ENCODE measurements at places on chromosomes 16 and 17.

DNA sequence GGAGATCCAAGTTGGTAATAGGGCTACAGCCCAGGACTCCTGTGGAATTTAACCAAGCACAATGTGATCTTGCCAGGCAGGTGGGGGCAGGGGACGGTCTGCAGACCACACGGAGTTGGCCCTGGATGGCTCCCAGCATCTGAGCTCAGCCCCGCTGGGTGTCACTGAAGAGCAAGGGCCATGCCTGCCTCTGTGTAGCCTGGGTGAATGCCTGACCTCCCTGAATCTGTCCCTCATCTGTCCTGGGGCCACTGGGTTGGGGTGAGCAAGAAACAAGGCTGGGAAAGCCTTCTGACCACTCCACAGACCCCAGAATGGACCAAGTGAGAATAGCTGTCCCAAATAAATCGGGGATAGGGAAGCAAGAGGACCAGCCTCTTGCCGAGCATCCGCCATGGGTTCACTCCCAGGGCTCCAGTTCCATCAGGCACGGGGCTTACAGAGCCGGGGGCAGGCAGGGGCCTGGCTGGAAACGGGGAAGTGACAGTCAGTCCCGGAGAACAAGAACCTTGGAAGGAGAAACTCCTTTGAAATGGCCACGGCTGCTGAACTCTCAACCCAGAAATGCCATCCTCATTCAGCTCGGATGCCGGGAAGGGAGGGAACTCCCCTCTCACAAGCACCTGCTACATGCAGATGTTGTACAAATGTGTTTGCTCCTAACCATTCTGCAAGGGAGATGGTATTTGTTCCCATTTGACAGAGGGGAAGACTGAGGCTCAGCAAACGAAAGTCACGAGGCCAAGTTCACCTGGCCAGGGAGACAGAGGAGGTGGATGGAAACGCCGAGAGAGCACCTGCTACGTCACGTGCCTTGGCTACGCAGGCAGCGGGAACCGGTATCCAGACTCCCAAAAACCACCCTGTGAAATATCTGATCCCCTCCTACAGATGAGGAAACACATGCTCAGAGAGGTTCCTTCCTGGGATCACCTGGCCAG lies 50.0 kb downstream of the RMI2 start:
- no peak for DNase-seq

DNA sequence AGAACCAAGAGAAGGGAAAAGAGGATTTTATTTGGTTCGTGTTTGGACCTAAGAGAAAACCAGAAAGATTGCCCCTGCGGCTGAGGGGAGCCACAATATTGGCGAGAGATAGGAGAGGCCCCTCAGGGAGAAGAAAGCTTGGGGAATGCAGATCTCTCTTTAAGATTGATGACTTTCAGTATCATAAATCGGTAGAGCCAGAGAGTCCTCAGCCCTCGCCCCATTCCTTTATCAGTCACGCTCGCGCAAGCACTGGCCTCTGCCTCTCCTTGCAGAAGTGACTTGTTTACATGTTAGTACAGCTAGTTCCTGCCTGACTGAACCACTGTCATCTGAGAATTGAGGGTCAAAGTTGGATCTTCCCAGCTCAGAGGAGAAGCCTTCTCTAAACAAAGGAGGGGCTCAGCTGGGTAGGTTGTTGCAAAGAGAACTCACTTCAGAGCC lies 21.5 kb upstream of the KRT19 start:
- DNase-seq: no peak

DNA sequence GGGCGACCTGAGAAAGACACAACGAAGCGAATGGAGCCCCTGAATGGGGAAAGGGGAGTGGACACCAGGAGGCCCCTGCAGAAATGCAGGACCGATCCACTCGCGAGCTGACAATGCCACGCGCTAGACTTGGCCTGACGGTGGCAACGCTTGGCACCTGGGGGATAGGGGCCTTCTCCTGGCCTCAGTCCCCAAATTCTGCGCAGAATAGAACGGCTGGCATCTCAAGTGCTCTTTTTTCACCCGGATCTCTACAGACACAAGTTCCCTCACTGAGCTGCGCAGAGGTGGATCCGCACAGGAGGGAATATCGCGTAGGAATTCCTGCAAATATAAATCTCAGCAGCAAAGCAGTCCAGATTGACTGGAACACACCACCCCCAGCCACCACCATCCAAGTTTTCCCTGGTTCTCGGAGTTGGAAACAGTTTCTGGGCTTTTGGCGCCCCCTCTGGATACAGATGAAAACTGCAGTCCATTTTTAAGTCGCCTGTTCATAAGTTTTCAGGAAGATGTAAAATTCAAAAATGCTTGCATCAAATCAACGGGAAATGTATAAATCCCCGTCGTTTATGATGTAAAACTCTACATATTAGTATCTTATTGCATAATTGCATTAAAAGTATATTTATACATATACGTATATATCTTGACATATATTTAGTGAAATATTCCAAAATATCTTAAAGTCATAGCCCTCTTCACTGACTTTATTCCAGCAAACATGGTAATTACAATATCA lies 2.3 kb upstream of the SOX9 start:
- DNase-seq: no peak

DNA sequence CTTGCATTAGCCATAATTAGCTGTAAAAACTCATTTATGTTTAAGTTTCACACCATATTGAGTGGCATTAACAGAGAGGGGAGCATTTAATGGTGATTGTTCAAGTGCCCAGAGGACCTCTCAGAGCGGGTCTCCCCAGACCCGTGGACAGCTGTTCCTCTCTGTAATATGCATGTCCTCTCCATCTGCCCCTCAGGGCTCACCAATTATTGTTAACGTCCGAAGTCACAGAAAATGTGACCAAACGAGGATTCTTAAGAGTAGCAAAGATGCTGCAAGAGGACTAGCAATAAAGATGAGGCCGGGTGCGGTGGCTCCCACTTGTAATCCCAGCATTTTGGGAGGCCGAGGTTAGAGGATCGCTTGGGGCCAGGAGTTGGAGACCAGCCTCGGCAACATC lies 130.2 kb downstream of the CPPED1 start:
- DNase-seq: no peak

- no peak for DNase-seq
Observed at GRCh38 chr17:31525801-31526549, 134.5 kb downstream of the RAB11FIP4 start.

GRCh38 chr16:11163761-11164261 lies 92.2 kb downstream of the SOCS1 start:
- no peak for DNase-seq

- no peak for DNase-seq
Observed at GRCh38 chr17:12603566-12603965, 62.1 kb upstream of the MYOCD start.

DNA sequence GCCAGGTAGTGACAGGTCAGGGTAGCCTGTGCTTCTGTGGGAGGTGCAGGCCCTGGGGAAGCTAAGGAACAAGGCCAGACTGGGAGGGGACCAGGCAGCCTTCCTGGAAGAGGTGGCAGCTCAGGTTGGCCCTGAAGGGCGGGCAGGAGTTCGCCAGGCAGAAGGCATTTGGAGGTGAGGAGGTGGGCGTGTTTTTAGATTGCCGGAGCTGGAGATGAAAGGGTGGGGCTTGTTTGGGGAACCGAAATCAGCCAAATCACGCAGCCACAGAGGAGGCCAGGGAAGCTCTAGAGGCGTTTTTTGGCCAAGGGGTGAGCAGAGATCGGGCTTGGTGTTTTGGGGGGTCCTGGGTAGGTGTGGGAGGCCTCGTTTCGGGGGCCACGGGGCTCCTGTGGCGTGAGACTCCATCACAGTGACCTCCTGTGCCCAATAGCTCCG lies 7.6 kb downstream of the ADCY7 start:
- DNase-seq: no peak

- DNase-seq: no peak
Observed at GRCh38 chr17:56359518-56359917, 206.2 kb downstream of the ANKFN1 start.

- no peak for DNase-seq
Observed at GRCh38 chr16:63038397-63039106, 1002.3 kb upstream of the CDH8 start.

DNA sequence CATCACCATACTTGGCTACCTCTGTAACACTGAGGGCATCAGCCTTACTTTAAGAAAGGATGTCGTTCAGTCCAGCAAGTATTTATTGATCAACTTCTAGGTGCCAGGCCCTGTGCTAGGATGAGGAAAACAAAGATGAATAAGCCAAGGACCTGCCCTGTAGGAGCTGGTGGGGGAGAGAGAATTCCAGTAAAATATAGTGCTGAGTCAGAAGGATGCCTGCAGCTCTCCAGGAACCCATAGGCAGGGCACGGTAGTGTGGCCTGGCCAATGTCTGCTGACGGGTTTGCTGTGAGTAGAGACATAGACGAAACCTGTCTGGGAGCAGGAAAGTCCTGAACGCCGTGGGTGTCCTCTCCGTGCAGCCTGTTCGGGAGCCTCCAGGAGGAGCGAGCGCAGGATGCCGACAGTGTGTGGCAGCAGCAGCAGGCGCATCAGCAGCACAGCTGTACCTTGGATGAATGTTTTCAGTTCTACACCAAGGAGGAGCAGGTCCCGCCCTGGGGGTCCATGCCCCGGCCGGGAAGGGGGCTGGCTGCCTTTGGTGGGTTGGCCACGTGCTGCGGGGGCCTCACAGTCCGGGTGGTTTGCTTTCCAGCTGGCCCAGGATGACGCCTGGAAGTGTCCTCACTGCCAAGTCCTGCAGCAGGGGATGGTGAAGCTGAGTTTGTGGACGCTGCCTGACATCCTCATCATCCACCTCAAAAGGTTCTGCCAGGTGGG lies 55.6 kb downstream of the USP43 start:
- no peak for DNase-seq

DNA sequence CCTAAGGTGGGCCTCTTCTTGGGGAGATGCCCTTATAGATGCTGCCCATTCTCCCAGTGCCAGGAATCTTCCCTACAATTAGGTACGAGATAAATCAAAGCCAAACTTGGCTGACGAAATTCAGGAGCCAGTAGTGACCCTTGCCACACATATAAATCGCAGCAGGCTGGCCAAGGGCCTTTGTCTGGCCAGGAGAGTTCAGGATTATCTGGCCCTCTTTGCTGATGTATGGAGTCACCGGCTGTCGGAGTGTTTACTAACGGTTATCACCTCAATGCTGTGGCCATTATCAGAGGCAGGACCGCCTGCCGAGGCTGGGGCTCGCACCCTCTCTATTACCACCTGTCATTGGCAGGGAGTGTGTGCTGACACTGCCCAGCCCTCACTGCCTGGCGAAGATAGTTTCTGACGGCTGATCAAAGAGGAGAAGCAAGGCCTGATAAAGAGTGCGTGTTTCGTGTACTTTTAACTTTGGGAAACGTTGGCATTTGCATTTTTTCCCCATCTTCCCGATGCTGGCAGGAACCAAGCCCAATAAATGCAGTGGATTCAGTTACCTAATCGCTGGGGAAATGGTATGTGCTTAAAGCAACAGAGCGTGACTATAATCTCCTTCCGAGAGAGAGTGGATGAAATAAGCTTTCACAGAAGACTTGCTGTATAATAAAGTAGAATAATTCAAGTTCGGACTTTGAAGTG lies 32.8 kb upstream of the TBX2 start:
- DNase-seq: no peak

DNA sequence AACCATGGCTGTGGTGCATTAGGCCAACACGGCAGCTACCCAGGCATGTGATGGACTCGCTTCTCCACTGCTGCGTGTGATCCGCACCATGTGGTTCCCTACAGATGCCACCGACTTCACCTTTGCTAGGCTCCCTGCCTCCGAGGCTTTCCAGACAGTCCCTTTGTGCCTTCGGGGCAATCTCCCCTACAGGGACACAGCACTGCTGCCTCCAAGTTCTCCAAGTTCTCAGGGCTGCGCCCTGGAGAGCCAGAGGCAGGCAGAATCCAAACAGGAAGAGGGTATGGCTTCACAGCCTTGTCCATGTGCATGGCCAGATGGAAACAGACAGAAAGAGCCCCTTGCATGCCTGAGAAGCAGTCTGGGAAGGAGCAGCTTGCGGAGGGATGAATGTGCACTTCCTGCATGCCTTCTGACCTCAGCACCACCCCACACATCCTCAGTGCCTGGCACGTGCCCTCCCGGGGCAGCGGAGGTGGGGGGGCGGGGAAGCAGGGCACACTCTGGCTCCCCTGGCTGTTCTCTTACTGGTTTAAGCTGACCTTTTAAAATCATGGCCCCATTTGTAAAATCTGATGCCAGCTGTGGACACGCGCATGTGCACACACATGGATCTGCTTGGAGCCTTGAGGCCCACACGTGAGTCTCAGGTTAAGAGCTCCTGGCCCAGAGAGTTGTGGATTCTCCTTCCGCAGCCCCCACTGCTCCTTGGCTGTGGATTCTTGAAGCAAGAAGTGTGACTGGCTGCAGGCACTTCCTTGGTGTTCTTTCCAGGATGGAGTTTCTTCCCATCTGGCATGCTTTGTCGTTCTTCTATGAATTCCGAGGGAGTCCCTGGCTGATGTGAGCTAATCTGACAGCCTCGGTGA lies 55.3 kb upstream of the MTSS2 start:
- no peak for DNase-seq

DNA sequence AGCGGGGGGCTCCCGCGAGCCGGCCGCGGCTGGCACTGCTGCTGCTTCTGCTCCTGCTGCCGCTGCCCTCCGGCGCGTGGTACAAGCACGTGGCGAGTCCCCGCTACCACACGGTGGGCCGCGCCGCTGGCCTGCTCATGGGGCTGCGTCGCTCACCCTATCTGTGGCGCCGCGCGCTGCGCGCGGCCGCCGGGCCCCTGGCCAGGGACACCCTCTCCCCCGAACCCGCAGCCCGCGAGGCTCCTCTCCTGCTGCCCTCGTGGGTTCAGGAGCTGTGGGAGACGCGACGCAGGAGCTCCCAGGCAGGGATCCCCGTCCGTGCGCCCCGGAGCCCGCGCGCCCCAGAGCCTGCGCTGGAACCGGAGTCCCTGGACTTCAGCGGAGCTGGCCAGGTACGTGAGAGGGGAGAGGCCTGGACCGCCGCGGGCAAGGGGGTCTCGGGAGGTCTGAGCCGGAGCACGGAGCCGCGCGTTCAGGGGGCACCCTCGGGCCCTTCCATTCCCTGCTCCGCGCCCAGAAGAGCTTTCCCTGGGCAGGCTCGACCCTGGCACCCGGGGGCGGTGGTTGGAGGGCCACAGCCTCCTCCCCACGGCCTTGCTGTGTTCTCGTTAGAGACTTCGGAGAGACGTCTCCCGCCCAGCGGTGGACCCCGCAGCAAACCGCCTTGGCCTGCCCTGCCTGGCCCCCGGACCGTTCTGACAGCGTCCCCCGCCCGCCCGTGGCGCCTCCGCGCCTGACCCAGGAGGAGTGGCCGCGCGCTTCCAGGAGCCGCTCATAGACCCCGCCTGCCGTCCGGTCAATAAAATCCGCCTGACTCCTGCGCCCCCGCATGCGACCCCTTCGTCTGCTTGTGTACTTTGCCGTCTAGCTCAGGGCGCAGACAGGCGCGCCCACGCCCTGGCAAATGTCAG lies 591 bp downstream of the NPW start:
- no peak for DNase-seq

DNA sequence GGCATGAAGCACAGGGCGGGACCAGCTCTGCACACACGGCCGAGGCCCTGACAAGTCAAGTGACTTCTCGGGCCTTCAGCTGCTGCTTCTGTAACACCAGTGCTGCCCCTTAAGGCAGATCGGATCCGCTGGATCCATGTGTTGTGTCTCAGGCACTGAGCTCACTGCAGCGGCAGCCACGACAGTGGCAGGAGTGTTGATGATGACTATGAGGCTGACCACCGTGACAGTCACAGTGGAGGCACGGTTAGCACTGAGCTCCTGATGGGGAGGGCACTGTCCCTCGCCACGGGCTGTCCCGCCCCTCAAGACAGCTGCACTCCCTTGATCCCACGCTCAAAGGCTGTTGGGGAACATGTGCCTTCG lies 29.4 kb downstream of the PEMT start:
- no peak for DNase-seq
